ENCODE measurements at places on chromosomes 11 and 22.

DNA sequence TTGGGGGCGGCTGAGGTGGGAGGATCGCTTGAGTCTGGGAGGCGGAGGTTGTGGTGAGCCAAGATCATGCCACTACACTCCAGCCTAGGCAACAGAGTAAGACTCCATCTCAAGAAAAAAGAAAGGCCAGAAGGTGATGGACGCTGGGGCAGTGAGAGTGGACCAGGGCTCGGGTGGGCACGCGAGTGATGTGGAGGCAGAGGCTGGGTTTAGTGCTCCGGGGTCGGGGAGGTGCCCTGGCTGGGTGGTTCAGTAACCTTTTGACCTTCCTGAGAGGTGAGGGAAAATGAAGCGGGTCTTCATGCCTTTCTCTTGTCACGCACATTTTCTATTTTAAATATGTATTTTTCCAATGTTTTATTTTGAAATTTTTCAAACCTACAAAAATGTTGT, 45.1 kb downstream of the ST14 start:
- no peak for DNase-seq

- DNase-seq, result no peak
Observed at GRCh38 chr11:65764434-65764833, 16.3 kb downstream of the AP5B1 start.

- DNase-seq, result no peak
Observed at GRCh38 chr11:30825723-30826122, 239.6 kb upstream of the MPPED2 start.

GRCh38 chr22:37442537-37442936, 15.3 kb upstream of the ELFN2 start:
- DNase-seq, result no peak

DNA sequence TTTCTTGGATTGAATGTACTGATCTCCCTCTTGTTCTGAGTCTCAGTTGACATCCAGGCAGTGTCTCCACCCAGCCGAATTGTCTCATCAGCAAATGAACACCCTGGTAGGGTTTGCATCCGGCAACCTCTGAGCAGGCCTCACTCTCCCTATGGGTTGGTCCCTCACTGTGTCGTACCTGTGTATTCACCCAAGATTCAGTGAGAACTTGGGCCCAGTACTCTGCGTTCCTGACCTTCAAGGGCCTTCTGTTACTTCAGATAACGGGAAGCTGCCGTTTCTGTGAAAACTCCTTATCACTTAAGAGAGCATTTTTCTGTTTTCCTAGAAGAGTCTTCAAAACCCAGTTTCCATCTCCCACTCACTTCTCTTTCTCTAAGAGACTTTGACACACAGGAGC, 915.6 kb downstream of the TBC1D22A start:
- no peak for DNase-seq

GRCh38 chr11:73389134-73389525, 12.9 kb downstream of the RELT start:
- no peak for DNase-seq

DNA sequence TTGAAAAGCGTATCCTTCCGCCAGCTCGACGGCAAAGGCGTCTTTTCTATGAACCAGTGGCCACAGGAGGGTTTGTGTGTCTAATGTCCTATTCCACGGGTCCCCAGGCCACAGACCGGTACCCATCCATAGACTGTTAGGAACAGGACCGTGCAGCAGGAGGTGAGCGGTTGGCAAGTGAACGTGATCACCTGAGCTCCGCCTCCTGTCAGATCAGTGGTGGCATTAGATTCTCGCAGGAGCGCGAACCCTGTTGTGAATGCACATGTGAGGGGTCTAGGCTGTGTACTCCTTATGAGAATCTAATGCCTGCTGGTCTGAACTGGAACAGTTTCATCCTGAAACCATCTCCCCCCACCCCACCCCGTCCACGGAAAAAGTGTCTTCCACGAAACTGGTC, 62.7 kb upstream of the KCNQ1OT1 start:
- no peak for DNase-seq

DNA sequence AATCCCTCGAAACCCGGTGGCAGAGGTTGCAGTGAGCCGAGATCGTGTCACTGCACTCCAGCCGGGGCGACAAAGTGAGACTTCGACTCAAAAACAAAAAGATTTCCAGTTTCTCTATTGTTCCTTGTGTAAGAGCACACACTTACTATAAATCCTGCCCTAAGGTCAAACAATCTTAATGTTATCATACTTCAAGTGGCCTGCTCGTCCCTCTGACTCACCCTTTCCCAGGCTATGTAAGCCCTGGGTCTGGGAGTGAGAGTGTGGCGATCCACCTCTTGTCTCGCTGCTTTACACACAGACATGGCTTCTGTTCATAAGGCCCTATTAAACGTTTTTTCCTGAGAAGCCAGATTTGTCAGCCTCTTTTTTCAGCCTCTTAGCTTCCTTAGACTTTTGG, 24.4 kb upstream of the A4GALT start:
- DNase-seq, result no peak

DNA sequence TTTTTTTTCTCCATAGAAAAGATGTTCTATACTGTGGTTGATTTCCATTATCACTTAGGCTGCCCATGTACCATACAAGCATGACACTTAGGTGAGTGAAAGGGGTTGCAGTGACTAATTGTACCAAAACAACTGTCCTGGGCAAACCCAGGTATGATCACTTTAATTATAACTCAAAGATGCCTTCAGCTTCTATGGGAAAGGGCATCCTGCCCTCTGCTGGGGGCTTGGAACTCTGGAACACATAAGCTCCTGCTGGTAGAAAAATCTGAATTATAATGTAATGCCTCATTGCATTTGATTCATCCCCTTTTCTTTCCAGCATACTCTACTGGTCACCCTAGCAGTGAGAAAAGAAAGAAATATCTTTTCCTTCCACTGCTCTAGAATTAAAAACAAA, 206.3 kb downstream of the DDX10 start:
- peak; percentile 41 for DNase-seq

DNA sequence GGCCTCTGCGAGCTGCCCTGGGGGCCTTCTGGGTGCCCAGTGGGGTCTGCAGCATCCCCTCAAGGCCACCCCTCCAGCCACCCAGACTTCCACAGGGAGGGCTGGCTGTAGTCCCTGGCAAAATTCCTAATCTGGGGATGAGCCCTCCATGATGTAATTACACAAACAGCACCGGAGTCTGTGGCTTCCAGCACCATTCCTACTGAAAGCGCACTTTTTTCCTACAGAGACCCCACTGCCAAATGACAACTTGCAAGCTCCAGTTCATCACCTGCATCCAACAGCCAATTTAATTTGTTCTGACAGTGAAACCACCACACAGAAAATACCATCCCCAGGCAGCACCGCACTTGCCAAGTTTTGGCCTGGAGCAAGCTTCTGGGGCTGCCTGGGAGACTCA, 70.4 kb downstream of the TRMU start:
- DNase-seq, result no peak

DNA sequence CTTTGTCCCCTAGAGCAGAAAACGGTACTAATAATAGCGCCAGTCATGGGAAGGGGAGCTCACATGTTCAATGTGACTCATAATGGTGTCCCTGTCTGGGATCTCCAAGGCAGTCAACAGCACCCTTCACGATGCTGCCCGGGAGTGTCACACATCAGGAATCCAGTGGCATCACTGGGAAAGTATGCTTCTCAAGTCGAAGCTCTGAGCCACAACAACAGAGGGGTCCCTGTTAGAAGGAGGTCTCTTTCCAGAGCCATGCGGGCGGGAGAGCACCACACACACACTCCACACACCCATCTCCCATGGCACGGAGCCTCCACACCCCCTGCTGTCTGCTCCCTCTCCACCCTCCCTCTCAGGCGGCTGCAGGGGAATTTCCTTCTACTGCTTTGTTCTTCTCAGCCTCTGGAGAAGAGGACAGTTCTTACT, 119.7 kb downstream of the ETS1 start:
- no peak for DNase-seq

- DNase-seq, result no peak
Observed at GRCh38 chr11:129331217-129331616, 44.4 kb upstream of the BARX2 start.

GRCh38 chr11:35335226-35335625, 84.1 kb downstream of the SLC1A2 start:
- DNase-seq, result no peak

GRCh38 chr22:32627091-32627490, 152.5 kb downstream of the FBXO7 start:
- DNase-seq, result no peak

DNA sequence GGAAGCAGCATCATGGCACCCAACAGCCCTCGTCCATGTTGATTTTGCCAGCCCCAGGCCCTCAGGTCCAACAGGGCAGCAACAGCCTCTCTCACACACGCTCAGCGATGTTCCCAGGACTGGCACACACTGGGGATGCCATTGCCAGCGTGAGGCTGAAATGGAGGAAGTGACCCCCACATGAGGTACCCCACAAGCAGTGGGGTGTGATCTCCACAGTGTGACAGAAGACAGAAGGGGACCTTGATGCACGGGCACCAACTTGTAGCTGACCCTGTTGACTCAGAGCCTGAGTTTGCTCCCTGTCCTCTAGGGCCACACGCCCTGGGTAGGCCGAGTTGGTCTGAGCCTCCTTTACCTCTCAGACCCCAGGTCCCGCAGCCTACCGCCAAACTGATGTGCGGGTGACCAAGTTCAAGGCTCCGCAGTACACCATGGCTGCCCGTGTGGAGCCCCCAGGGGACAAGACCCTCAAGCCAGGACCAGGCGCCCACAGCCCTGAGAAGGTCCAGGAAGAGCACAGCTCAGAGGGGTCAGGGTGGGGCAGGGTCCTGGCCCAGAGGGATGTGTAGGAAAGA, 6.2 kb downstream of the SCGB1C1 start:
- DNase-seq, result no peak

GRCh38 chr11:121889931-121890330, 226.1 kb downstream of the BLID start:
- no peak for DNase-seq

DNA sequence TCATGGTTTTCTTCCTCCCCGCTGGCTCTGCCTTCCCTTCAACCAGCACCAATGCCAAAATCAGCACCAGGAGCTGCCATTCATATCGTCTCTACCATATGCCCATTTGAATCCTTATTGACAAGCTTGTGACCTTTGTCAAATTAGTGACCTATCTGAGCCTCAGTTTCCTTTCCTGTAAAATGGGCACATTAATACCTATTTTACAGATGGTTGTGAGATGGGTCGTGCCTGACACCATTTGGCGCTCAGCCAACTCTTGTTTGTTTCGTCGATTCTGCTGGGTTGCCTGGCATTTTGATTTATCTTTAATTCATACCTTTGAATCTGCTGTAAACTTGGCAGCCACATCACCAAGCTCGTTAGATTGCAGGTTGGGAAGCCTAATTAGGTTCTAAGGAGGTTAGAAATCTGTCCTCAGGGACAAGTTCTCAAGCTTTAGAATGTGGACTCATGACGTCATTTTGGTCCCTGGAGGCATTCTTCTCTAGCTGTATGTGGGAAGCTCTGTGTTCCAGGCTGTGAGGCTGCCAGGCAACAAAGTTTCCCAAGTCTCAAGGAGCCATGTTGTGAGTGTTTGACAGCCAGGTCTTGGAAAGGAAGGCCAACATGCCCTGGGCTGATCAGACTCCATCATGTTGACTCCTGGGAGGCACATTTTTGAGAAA, 61.0 kb downstream of the RPS6KA4 start:
- no peak for DNase-seq

- DNase-seq, result no peak
Observed at GRCh38 chr11:120052196-120052775, 85.6 kb downstream of the TRIM29 start.

Data from neural progenitor cell (in vitro differentiated cells).